ENCODE measurements at places on chromosomes 3 and 15.
A peak's percentile ranks its signal among the peaks of the same experiment; 100 is the strongest.

GRCh38 chr3:134459562-134459961 lies 26.2 kb downstream of the ANAPC13 start:
- DNase-seq: no peak

DNA sequence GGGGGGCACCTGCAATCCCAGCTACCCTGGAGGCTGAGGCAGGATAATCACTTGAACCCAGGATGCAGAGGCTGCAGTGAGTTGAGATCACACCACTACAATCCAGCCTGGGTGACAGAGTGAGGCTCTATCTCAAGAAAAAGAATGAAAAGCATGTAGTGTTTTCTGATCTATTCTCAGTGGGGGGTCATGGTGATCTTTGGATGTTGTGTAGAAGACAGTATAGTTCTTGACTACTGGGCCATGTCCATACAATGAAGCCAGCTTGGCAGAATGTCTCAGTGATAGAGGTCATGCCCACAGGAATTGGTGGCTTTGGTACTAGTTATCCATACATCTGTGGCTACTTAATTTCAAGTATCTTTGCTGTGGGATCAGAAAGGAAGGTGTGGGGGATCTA lies 26.8 kb upstream of the NANOGP8 start:
- no peak for DNase-seq

- DNase-seq: no peak
These were observed 352.0 kb upstream of the THBS1 start for GRCh38 chr15:39228889-39229288.

DNA sequence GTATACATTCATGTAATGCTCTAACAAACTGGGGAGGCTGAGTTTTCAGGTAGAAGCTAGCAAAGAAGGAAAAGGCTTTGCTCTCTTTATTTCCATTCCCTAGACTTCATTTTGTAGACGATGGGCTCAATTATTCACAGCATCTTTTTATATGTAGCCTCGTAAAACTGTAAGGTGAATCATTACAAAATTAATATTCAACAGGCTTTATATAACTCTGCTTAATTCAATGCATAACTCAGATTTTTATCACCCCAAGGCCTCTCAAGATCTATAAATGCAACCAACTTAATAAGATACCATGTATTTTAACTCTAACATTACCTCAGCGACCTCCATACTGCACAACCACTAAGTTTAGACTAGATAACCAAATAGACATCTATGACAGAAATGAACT lies 63.0 kb upstream of the FRMD4B start:
- DNase-seq: no peak

DNA sequence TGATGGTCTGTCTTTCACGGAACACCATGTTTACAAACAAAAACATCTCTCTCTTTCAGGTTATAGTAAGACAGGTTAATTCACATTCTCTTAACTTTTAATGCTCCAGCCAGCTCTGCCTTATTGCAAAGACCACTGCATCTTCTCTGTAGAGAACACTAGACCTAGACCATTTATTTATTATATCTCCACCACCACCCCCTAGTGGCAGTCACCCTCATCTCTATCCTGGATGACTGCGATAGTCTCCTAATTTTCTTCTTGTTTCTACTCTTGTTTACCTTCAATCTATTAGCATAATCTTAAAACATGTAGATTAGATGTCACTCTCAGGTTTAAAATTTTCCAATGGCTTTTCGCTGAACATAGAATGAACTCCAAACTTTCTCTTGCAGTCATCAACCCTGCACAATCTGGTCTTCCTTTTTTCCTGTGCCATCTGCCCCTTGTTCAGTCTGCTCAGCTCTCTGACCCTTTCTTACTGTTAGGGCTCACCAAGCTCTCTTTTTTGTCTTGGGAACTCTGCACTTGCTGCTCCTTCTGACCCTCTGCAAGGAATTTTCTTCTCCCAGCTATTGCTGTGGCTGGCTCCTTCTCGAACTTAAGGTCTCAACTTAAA lies 155.6 kb downstream of the SQOR start:
- DNase-seq: peak; percentile 25

DNA sequence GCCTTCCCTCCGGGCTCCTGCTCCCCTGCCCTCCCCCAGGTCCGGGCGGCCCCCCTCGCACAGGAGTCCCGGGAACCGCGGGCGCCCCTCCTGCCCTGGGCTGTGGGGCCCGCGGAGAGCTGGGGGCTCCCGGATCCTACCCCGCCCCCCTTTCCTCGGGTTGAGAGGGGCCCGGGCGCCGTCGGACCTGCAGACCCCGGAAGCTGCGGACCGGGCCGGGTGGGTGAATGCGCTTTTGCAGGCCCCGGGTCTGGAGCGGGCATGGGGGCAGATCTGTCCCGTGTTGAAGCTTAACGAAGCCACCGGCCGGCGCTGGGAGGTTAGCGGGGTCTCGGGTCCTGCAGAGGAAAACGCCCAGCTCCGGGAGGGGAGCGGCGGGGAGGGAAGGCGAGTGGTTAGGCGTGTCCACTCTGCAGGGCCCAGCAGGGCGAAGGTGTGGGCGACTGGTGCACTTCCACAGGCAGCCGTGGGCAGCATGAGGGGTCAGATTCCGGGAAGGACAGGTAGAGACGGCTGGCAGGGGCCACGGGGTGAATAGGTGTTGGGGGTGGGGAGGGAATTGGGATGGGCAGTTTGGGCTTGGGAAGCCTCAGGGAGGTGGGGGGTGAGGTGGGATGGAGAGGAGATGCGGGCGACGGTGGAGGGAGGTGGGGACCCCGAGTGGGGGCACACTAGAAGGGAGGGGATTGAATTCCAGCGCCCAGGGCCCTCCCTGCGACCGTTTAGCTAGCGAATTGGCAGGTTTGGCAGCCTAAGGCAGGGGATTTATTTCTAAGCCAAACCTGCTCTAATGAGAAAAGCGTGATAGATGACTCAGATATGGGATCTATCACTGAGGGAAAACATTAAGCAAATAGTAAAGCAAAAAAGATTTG lies 635 bp downstream of the CD276 start:
- no peak for DNase-seq

GRCh38 chr3:196412704-196413103 lies 19.5 kb downstream of the UBXN7 start:
- no peak for DNase-seq

DNA sequence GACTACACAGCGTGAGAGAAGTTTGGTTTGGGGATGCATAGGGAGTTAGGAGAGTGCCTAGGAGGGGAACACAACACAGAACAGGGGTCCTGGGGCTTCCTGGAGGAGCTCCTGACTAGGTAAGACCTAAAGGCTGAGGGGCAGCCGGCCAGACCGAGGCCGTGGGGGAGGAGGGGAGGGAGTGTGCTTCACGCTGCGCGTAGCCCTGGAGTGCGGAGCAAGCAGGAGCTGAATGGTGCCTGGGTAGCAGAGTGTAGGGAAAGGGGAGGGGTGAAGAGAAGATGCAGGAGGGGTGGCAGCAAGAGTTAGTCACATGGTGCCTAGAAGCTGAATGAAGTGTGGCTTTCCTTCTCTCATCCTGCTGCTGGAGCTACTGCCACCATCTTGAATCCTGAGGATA lies 32.4 kb upstream of the HHATL start:
- no peak for DNase-seq

DNA sequence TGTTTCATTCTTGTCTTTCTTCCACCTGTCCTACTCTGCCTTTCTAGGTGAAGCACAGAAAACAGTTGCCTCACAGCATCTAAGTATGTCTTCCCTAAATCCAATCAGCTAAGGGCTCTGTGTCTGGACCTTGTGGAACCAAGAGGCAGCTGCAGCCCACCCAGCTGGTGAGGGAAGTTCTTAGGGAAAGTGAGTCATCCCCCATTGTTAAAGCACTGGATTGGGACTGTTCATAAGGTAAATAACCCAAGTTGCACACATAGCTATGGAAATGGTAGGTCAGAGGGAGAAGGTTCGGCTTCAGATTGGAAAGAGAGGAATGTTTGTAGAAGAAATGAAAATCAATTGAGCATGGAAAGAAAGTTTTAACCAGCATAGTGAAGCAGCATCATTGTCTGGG lies 18.0 kb upstream of the ARNT2 start:
- DNase-seq: no peak

DNA sequence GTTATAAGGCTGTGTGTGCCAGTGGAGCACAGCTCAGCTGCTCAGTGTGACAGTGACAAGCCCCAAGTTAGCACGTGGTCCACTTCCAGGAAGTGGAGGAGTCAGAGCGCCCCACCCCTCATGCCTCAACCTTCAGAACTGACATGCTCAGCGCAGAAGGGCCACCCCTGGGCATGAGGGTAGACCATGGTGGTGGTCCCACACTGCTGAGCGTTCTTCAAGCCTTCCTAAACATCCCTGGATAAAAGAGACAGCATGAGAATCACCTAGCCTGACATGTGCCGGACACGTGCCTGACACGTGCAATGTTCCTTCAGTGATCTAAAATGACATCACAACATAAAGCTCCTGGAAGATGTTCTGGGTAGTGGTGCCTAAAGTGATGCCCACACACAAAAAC lies 16.8 kb downstream of the ATP10A start:
- DNase-seq: peak; percentile 76

- no peak for DNase-seq
These were observed 10.2 kb downstream of the BDH1 start for GRCh38 chr3:197545571-197545970.

- no peak for DNase-seq
These were observed 118.7 kb downstream of the RPL22L1 start for GRCh38 chr3:170751083-170751898.

- DNase-seq: no peak
These were observed 2.0 kb upstream of the CAPN7 start for GRCh38 chr3:15204005-15204404.

- DNase-seq: peak; percentile 75
These were observed 36.3 kb upstream of the PLA2G4E start for GRCh38 chr15:42056934-42057798.

DNA sequence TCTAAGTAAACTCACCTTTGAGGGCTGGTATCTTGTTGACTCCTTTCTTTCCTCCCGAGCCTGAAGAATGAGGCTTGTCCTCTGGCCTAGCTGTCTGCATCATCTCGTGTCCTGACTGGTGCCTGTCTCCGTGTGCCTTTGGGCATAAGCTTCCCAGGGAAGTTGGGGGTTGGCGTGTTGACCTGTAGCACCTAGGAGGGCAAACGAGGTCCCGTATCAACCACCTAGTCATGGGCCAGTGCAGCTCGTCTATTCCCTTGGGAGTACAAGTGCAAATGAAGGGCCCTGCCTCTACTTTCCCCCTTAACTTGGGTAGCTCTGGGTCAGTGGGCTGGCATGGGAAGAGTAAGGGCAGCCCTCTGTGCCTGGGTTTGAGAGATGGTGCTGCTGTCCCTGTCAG lies 8.7 kb downstream of the TEX264 start:
- no peak for DNase-seq

GRCh38 chr3:123039178-123039577 lies 11.6 kb upstream of the SEMA5B start:
- no peak for DNase-seq

- DNase-seq: no peak
These were observed 221.8 kb upstream of the TPRG1 start for GRCh38 chr3:188949996-188950395.

DNA sequence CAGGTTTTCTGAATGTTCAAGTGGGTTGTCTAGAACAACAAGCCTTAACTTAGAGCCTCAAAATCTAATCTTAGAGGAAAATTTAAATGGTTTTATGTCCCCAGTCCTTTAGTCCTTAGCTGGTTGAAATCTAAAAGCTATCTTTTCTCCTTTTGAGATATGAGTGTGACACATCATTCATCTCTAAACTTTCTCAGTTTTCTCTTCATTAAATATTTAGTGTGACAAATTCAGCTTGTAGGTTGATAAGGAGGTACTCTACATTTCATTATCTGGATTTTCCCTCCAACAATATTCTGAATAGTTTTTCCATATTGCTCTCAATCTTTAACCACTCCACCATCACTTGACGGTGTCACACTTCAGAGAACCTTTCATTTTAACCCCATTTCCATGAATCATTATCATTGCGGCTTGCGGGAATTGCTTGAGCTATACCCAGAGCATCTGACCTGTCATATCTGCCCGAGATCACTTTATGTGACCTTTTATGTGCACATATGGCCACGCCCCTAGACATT lies 16.1 kb upstream of the ATP8B4 start:
- peak; percentile 67 for DNase-seq

- no peak for DNase-seq
These were observed 18.9 kb downstream of the ILDR1 start for GRCh38 chr3:122003112-122003511.

DNA sequence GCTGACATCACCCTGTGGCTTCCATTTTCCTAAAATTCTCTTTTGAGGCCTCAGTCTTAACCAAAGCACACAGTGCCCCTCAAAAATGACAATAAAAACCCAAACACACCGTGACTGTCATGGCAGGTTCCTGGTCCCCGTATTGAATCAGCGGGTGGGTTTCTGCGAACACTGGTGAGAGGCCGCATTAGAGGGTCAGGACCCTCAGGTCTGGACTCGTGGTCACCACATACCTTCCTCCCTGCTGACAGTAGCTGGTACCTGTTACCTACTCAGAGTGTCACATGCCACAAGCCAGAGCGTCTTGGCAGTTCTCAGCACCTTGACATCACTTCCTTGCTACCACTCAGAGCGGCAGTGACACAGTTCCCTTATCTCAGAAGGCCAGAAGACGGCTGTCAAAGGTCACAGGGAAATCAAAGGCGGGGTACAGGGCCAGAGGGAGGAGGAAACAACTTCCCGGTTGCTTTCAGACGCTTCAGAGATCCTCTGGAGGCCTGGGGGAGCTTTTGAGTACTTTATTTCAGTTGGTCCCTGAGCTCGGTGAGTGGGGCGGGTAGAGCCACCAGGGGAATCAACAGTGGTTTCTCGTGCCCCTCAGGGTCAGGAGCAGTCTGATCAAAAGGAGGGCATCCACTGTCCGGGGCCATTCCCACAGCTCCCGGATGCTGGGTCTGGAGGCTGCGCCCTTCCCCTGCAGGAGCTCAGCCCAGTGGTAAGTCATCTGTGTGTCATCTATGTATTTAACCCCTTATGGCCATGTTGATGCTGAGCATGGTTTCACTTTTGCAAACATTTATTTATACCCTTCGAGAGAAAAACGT lies at the start of the genes CCR5AS and CCRL2:
Gene CCR5AS, minus strand, starts transcription at position 279 of the 824 bp plus-strand sequence.
Gene CCRL2, plus strand, starts transcription at position 472 of the 824 bp plus-strand sequence. CDS start 821 bp downstream, outside the sequence.
- DNase-seq: peak; percentile 58

- no peak for DNase-seq
These were observed 47.6 kb upstream of the ATP1B3 start for GRCh38 chr3:141828890-141829289.

DNA sequence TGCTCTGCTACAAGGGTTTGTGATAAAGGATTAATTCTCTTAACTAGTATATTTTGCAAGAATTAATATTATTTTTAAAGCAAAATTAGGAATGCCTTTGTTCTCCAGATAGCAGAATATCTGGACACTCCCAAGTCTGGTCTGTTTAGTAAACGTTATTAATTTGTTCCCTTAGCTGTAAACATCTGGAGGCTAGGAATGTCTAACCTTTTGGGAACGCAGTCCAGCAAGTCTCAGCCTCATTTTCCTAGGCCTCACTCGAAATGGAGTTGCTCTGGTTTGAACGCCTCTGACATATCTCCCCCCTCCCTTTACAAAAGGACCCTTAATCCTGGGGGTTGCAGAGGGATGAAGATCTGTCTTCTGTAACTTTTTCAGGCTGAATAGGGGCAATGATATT lies 59.3 kb upstream of the WNT7A start:
- DNase-seq: no peak

All from activated CD4-positive, alpha-beta T cell treated with anti-CD3 and anti-CD28 coated beads for 48 hours (primary cell).